ENCODE measurements at places on chromosomes 4 and X. TPM values are rescaled to one million over a fixed set of nuclear protein-coding genes. Genes with fewer than 3 reads are reported as not detected.

GRCh38 chrX:133097031-133097430 lies at the start of gene USP26:
USP26 (minus strand) TSS chrX:133097109; CDS start chrX:133028220, 68,889 bp downstream.
- no peak for DNase-seq

The NEUROG2 gene
- not detected for total RNA-seq

GRCh38 chr4:114225436-114225835 lies 246.0 kb upstream of the ARSJ start:
- no peak for DNase-seq

GRCh38 chr4:181674315-181674875 lies 568.8 kb upstream of the TENM3 start:
- no peak for DNase-seq

The TSC22D3 gene
- 17.0 TPM for total RNA-seq

The RTL9 gene
- 0.30 TPM for total RNA-seq

The CLDN2 gene
- not detected for total RNA-seq

The CENPVL1 gene
- total RNA-seq: not detected

The SH2D1A gene
- total RNA-seq: not detected

- no peak for DNase-seq
These were observed 80.3 kb downstream of the POU3F4 start for GRCh38 chrX:83588409-83588808.

DNA sequence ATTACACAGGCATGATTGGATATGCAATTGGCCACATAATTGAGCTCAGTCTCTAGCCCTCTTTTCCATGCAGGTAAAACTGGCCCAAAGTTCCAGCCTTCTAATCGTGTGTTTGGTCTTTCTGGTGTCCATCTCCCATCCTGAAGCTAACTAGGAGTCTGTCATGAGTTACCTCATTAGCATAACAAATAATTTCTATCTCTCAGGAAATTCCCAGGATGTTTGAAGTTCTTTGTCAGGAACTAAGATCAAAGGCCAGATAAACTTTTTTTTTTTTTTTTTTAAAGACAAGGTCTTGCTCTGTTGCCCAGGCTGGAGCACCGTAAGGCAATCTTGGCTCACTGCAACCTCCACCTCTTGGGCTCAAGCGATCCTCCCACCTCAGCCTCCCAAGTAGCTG lies 15.8 kb downstream of the ATXN3L start:
- DNase-seq: no peak

The NOCT gene
- total RNA-seq: 3.8 TPM

DNA sequence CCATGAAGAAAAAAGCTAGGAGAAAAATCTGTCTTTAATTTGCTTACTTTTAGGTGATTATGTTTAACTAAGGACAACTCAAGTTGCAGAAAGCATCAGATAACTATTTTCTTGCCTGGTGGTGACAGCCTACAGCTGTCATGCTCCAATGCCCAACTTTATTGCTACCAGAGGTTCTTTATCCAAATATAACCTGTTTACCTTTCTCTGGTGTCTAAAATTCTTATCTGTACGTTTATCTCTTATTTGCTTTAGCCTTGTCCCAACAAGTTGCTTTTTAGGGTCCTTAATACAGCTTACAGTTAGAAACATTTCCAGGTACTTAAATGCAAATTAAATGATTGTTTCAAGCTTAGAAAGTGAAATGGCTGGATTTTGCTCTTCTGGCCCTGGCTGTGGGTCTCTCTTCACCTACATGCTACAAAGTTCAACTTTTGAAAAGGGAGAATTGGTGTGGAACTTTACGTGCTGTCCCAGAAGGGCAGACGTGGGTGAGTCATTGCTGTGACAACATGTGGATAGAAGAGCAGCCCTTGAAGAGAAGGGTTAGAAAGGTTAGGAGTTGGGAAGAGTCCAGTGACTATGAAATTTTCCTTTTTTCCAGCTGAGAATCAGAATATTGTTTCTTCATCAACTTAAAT lies 60.7 kb downstream of the HPGD start:
- no peak for DNase-seq

GRCh38 chr4:38815885-38816782 lies 11.5 kb upstream of the TLR1 start:
- no peak for DNase-seq

- no peak for DNase-seq
These were observed 22.1 kb downstream of the NAP1L5 start for GRCh38 chr4:88675543-88675942.

- DNase-seq: peak; percentile 68
These were observed 68.2 kb downstream of the FUNDC1 start for GRCh38 chrX:44474410-44474809.

The TCEAL9 gene
- total RNA-seq: 97.3 TPM

GRCh38 chrX:40644821-40645358 lies 2.5 kb downstream of the CXorf38 start:
- DNase-seq: peak; percentile 85

The PI4K2B gene
- 43.3 TPM for total RNA-seq

GRCh38 chr4:152165846-152166245 lies 370.0 kb downstream of the FBXW7 start:
- DNase-seq: no peak
